ENCODE measurements at places on chromosomes 5 and 9.
A peak's percentile ranks its signal among the peaks of the same experiment; 100 is the strongest.

- peak; percentile 74 for DNase-seq
Measured at GRCh38 chr5:102794677-102795331, 39.7 kb downstream of the PAM start.

DNA sequence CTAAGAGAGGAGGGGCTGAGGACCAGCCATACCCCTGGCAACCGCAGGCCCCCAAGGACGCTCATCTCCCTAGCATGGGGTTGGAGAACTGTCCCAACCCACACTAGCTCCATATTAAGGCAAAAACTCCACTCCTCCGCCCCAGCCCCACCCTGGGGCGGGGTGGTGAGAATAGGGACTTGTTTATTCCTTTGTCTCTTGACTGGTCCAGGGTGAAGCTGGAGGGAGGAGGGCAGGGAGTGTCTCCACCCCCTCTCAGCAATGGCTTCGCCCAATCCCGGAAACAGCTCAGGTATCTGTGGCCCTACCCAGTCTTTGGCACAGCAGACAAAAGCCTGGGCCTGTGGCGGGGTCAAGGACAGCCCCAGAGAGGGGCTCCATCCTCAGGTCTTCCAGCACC, 16.9 kb downstream of the PRRX2 start:
- DNase-seq: no peak

DNA sequence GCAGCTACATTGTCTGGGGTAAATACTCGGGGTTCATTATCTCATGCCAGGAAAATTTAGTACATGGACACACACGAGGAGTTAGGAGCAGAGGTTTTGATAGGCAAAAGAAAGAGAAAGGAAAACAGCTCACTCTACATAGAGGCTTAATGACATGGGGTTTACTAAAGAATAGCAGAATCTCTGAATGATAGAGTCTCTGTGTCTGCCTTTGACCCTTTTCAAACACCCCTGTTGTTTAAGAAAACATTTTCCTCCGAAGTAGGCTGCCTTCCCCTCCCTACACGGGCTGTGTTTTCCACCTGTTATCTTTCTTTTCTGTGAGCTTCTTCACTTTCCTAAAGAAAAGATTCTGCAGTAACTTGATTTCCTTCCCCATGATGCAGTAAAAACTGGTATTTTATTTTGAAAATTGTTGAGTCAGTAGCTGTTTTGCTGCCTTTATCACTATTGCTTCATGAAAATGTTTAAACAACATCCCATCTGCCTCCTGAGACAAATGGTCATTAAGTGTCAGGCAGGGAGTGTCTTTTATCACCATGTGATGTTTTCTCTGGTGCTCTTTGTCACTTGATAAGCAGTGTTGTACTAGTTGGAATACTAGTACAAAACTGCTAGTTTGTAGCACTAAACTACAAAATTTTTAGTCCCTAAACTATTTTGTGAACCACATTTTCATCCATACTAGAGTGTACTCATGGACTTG, 76.6 kb downstream of the PPIC start:
- DNase-seq: no peak

GRCh38 chr5:83340511-83340918, 131.0 kb upstream of the VCAN start:
- no peak for DNase-seq

DNA sequence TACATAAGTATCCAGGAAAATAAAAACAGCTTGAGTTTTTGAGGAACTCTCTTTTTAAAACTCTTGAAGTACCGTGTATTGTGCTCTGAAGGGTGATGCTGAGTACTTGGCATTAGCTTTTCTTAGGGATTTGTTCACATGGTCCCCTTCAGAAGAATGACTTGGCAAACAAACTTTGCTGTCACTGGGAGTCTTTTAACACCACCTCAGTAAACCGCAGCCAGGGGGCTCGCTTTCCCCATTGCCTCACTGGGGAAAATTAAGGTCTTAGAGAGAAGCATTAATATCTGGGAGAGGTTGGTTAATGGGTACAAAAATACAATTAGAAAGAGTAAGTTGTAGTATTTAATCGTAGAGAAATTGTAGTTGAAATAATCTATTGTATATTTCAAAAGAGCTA, 105.9 kb upstream of the DAP start:
- DNase-seq: no peak

DNA sequence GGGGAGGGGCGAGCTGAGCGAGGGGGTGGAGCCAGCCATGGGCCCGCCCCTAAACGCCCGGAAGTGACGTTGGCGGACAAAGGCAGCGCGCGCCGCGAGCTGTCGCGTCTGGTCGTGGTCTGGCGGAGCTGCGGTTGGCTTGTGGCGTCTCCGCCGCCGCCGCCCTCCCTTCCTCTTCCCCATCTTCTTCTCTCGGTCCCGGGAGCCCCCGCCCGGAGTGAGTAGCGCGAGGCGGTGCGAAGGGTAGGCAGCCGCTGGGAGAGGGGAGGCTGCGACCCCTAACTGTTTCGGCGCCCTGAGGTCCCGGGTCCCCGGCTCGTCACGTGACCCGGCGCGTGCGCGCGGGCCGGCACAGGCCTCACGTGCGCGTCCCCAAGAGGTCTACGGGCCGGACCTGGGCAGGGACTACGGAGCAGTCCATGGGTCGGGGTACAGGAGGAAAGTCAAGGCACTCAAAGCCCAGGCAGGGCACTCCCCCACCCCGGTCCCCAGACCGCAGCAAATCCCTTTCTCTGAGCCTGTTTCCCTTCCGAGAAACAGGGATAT, at the start of gene NTMT1:
Gene NTMT1, plus strand, starts transcription at position 85 of the 546 bp plus-strand sequence. CDS start 6,541 bp downstream, outside the sequence.
- peak; percentile 69 for DNase-seq

DNA sequence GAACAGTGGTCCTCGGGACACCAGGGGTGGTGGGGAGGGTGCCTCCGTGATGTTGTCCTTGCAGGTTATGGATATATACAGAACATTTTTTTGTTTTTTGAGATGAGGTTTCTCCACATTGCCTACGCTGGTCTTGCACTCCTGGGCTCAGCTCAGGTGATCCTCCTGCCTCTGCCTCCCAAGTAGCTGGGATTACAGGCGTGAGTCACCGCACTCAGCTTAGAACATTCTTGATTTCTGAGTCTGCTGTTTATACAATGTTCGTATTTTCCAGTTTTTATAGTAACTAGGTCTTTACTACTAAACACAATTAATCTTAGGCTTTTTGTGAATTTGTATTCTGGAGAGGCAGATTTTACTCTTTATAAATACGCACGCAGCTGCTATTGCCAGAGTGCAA, 6.0 kb downstream of the PMPCA start:
- DNase-seq: no peak

GRCh38 chr9:35691757-35692301, 2.1 kb upstream of the TPM2 start:
- DNase-seq: no peak

DNA sequence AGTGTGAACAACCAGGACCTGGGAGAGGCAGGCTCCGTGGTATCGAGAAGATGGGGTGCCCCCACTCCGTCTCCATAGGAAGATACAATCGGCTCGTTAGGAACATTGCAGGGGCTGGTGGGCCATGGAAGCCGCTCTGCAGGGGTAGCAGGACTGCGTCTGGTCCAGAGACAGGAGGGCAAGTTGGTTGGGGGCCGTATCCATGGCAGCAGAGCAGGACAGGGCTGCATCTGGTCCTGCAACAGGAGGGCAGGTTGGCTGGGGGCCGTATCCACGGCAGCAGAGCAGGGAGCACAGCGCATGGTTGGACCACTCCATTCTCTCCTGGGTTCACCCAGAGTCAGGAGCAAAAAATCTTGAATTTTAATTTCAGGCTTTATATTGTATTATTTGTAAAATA, 98.2 kb downstream of the ANKRD33B start:
- DNase-seq: no peak

DNA sequence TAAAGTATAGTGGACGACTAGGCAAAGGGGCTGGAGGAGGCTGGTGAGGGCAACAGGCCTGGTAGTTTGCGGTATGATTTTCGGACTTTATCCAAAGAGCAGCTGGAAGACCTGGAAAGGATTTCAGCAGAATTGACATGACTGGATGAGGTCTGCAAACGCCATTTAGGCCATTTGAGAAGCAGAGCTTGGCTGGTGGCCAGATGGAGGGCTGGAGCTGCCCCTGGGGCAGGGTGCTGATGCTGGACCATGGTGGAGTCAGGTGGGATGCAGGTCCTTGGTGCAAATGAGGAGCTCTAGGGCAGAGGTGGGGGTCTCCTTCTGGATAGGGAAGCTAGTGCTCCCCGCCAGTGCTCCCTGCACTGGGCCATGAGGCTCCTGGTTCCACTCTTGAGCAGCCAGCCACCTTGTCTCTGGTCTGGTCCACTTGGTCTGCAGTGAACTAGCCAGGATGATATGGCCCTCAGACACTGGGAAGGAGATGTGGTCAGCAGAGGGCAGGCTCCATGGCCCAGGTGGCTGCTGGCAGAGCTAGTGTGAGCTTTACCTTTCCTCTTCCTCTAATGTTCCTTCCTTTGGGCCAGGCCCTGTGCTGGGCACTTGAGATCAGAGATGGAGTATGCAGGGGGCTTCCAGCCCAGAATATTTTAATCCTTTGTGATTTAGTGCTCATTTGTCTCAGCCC, 31.4 kb downstream of the COL27A1 start:
- no peak for DNase-seq

GRCh38 chr5:21665524-21665923, 1187.6 kb downstream of the CDH12 start:
- no peak for DNase-seq

DNA sequence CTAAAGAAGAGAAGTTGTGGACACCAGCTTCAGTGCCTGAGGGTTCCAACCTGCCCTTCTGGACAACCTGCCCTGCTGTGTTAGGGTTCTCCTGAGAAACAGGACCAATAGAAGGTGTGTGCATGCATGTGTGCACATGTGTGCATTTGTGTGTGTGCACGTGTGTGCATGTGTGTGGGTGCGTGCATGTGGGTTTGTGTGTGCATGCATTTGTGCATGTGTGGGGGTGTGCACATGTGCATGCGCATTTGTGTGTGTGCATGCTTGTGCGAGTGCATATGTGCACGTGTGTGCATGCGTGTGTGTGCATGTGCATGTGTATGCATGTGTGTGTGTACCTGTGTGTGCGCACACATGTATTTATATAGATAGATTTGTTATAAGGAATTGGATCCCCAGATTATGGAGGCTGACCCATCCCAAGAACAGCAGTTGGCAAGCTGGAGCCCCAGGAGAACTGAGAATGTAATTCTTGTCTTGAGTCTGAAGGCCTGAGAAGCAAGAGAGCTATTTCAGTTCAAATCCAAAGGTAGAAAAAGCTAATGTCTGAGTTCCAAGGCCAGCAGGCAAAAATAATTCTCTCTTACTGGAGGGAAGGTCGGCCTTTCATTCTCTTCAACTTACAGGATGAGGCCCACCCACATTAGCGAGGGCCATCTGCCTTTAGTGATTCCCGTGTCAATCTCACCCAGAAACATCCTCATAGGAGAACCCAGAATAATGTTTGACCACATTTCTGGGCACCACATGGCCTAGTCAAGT, 62.9 kb upstream of the SYNPO start:
- no peak for DNase-seq

DNA sequence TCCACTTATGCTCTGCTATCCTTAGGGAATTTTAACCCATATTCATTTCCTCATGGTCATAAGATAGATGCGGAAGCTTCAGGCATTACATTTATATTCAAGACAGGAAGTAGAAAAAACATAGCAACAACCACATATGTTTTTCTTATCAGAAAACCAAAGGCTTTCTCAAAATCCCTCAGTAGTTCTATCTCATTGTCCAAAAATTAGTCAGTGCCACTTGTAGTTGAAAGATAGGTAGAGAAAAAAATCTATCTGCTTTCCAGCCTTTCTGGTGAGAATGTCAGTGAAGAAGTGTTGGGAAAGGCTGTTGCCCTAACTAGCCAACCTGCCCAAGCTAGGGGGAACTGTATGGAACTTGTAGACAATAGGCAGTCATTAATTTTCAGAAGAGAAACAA, 23.5 kb upstream of the MOCS2 start:
- no peak for DNase-seq

- no peak for DNase-seq
Measured at GRCh38 chr9:13806714-13807113, 507.2 kb downstream of the NFIB start.

DNA sequence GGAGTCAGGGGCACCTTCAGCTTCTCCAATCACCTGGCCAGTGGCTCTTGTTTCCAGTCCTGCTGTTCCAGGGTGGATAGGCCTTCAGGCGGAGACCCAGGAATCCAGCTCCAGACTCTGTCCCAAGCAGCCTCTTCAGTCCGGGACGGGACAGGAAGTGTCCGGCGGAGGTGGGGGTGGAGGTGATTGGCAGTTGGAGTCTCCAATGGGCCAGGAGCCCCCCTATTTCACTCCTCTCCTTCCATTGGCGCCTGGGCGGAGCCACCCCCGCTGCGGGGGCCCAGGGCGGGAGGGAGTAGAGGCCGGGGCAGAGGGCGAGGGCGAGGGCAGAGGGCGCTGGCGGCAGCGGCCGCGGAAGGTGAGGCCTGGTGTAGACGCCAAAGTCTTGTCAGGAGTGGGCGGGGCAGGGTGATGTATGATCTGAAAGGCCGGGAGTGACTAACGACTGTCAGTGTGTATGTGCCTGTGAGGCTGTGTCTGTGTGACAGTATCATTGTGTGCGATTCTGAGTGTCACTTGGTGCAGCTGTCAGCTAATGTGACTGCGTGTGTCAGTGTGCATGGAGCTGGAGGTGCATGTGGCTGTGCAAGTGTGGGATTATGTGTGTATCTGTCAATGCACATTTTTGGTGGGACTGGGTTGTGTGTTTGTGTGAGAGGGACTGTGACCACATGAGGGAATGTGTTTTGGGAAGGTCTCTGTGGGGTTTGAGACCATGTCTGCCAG, at the start of gene IL11RA:
Gene IL11RA, plus strand, starts transcription at position 310 of the 726 bp plus-strand sequence. CDS start 3,033 bp downstream, outside the sequence.
- DNase-seq: peak; percentile 31

GRCh38 chr5:55624841-55625588, 87.1 kb downstream of the SLC38A9 start:
- no peak for DNase-seq

DNA sequence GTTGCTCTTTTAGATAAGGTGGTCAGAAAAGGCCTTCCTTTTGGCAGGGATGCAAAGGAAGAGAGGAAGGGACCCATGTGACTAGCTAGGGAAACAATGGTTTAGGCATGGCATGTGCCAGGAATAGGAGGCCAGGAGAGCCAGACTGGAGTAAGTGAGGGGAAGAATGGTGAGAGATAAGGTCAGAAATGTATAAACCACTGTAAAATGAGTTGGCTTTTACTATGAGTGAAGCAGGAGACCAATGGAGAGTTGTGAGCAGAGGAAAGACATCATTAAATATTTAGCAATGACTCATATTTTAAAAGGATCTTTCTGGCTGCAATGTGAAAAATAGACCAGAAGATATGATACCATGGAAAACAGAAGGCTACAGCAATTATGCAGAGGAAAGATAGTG, 50.9 kb downstream of the AP3B1 start:
- no peak for DNase-seq

GRCh38 chr9:15146268-15146700, 160.7 kb downstream of the TTC39B start:
- no peak for DNase-seq

- DNase-seq: no peak
Measured at GRCh38 chr5:43192558-43193180, 644 bp downstream of the NIM1K start.

Data from NCI-H510A treated with DMSO at 0.1 percent for 48 hours (cell line).